Fibroblast of lung (primary cell): ENCODE measurements at places on chromosomes 4 and X. TPM values are rescaled to one million over a fixed set of nuclear protein-coding genes. Genes with fewer than 3 reads are reported as not detected.

Gene PLAC8
- total RNA-seq: under 0.01 and 0.33 TPM in 2 replicates

Gene CA5B
- total RNA-seq: 2.8 and 7.4 TPM in 2 replicates

GRCh38 chrX:155070975-155071693, at the start of the genes BRCC3, CMC4 and MTCP1:
Gene BRCC3 (plus strand): TSS chrX:155071508. CDS start chrX:155071528, 20 bp downstream.
Gene CMC4 (minus strand): TSS chrX:155071136. CDS start chrX:155064023, 7,113 bp downstream.
Gene MTCP1 (minus strand): TSS chrX:155071136. CDS start chrX:155066010, 5,126 bp downstream.
- peak within 1 kb of the TSS; percentile 80 for H3K27ac ChIP-seq
- no peaks in the 10 kb centered on the region for H3K27me3 ChIP-seq
- peak within 1 kb of the TSS; percentile 71 for H3K4me3 ChIP-seq
- peaks cover 2% of the 10 kb centered on the region for H3K4me1 ChIP-seq

DNA sequence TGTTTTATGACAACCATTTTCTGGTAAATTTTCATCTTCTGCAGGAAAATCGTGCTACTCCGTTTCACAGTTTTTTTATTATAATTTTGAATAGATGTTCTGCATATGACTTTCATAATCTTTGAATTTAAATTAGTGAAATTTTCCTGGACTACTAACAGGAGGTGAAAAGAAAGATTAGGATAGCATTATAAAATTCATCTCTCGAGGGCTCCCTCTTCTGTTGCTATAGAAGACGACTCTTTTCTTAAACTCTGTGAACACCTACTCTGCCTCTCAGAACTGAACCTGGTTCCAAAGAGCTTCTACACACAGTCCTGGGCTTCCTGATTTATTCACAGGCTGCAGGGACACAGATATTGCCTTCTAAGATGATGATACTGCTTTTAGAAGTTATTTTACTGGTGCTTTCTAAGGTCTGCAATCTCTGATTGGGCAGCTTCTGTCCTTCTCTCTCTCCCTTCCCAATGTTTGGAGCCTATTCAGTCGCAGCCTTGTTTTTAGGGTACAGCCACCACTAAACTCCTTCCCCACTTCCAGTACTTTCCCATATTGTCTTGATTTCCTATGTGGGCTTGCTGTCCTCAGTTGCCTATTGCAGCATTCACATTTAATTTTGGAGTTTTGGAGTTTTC, 10.1 kb upstream of the SAP30 start:
- DNase-seq: peak; percentile 34
- H3K36me3 ChIP-seq: no peaks in the 10 kb centered on the region
- no peak overlapping the region for H3K27ac ChIP-seq
- H3K4me3 ChIP-seq: no peak overlapping the region
- H3K4me1 ChIP-seq: no peaks in the 10 kb centered on the region

DNA sequence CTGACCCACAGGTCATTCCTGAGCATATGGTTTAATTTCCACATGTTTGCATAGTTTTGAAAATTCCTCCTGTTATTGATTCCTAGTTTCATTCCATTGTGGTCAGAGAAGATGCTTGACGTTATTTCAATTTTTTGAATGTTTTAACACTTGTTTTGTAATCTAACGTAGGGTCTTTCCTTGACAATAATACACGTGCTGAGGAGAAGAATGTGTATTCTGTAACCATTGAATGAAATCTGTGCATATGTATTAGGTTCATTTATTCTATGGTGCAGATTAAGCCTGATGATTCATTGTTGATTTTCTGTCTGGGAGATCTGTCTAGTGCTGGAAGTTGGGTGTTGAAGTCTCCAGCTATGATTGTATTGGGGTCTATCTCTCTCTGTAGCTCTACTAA, 486.4 kb upstream of the RPS6KA3 start:
- no peaks in the 10 kb centered on the region for H3K27me3 ChIP-seq
- H3K27ac ChIP-seq: no peak overlapping the region
- no peak for DNase-seq
- no peaks in the 10 kb centered on the region for H3K4me1 ChIP-seq
- H3K36me3 ChIP-seq: no peaks in the 10 kb centered on the region

DNA sequence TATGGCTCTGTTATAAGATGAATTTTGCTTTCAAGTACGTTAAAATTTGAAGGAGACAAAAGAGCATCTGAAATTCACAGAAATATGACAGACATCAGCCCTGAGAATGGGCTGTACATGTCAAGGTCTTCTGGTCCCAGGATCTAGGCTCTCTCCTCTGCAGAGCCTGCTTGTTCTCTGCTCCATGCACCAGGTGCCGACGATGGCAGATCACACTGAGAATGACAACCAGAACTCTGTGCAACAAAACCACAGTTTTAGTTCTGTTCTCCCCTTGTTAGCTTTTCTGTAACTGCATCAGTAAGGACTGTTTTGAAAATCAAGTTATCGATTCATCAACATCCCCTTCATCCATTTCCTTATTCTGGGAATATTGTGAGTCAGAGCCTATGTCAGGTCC, 30.9 kb upstream of the LGI2 start:
- no peak overlapping the region for H3K27ac ChIP-seq
- H3K4me1 ChIP-seq: no peaks in the 10 kb centered on the region
- no peaks in the 10 kb centered on the region for H3K36me3 ChIP-seq
- H3K4me3 ChIP-seq: no peak overlapping the region
- H3K27me3 ChIP-seq: peaks cover 2% of the 10 kb centered on the region
